Stimulated activated memory B cell treated with anti-CD40 and anti-IgM and Interleukin-4, amounts not matched to agents 10 μg/mL and 1 μg/mL and 100 μg/mL, for 72 hours (primary cell): ENCODE measurements at places on chromosomes 16 and 17.

DNA sequence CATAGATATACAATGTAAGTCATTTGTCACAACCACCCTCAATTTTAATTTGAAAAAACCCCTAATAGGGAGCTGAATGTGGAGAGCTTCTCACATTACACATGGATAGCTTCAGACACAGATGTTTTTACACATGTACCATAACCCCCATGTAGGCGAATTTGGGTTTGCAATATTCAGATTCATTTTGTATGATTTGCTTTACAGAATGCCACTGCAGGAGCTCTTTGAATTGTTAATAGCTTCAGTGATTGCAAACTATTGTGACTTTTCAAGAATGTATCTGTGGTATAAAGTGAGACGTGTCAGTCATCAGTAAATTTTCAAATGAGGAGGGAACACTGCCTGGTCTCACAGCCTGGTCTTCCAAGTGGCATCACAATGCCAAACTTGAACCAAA is 112.6 kb upstream of the CACNG5 start:
- no peak for ATAC-seq

DNA sequence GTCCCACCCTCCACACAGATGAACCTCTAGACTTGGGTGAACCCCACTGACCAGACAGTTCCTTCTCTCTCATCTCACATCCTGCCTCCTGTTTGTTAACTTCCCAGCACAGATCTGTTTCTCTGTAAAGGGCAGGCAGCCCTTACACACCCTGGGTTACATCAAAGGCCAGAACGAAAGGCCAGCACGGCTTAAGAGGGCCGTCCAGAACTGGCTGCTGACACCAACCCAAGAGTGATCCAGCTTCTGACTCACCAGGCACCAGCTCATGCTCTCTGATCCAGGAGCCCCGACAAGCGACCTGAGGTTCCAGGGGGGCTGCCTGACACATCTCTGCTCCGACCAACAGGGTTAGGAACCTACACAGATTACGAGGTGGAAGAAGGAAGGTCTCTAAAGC is 86.9 kb downstream of the MRM3 start:
- no peak for ATAC-seq

DNA sequence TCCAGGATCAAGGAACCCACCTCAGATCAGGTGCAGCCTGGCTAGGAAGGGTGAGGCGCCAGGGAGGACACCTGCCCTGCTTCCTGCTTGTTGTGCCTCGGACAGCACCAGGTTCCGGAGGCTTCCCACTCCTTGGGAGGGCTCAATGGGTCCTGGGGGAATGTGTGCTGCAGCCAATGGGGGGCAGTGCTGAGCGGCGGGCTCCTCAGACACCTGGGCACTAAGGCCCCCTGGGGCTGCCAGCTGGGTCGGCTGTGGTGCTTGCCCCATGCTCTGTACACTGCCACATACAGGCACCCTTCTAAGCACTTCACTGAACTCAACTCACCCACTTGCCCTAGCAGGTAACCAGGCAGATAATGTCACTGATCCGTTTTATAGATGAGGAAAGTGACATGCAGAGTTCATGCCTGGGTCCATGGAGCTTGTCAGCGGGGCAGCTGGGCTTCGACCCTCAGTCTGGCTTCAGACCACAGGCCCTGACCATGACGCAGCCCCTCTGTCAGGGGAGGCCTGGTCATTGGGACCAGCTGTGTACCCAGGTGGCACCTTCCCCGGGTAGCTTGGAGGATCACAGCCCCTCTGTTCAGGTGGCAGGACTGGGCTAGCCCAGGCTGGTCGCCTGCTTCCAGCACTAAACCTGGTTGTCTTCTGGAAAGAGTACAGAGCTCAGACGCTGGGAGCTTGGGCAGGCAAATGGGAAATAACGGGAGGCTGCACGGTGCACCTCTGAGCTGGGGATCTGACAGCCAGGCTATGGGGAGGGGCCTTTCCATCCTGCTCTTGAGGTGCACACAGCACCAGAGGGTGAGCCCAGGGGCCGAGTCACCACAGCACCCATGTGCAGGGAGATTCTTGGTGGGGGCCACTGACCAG is 8.2 kb downstream of the FN3K start:
- ATAC-seq, result no peak

- ATAC-seq, result peak; percentile 93
Observed at GRCh38 chr17:64073771-64074703, 53.6 kb upstream of the ICAM2 start.

GRCh38 chr17:5513628-5514027 is 27.3 kb downstream of the MIS12 start:
- ATAC-seq, result no peak

- ATAC-seq, result no peak
Observed at GRCh38 chr17:74128456-74129211, 74.8 kb upstream of the RPL38 start.

GRCh38 chr17:67716405-67716798 is 1.3 kb upstream of the NOL11 start:
- no peak for ATAC-seq

DNA sequence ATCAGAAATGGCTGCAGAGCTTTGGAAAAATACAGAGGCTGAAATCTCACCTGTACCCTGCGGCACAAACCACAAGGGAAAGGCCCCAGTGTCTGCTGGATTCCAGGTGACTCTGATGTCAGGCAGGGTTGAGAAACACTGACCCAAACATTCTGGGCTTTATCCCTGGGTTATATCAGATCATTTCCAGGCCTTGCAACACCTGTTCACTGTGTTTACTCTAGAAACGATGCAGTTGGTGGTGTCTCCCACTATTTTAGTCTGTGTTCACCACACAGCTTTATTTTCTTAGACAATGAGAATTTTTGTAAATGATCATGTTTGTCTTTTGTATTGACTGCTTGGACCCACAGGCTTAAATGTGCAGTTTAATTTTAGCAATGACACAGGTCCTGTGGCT is 151.5 kb upstream of the SDK2 start:
- no peak for ATAC-seq

GRCh38 chr17:68771867-68772515 is 170.8 kb upstream of the FAM20A start:
- peak; percentile 69 for ATAC-seq

GRCh38 chr16:57185446-57185944 is 344 bp downstream of the PSME3IP1 start:
- peak; percentile 58 for ATAC-seq

DNA sequence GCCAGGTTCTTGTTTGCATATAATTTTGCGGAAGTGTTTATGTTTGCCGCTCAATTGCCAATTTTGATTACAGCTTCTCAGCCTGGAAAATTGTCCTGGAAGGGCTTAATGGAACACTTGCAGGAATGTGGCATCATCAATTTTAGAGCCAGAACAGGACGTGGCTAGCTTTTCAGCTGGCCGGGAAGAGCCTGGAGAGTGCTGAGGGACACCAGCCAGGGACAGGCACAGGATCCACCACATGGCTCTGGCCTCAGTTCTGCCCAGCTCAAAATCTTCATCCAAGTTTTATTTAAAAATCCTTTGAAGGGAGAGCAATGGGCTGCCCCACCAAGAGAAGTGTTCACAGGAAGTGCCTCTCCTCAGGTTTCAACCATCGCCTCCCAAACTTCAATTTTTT is 287.2 kb upstream of the HSBP1 start:
- ATAC-seq, result no peak

DNA sequence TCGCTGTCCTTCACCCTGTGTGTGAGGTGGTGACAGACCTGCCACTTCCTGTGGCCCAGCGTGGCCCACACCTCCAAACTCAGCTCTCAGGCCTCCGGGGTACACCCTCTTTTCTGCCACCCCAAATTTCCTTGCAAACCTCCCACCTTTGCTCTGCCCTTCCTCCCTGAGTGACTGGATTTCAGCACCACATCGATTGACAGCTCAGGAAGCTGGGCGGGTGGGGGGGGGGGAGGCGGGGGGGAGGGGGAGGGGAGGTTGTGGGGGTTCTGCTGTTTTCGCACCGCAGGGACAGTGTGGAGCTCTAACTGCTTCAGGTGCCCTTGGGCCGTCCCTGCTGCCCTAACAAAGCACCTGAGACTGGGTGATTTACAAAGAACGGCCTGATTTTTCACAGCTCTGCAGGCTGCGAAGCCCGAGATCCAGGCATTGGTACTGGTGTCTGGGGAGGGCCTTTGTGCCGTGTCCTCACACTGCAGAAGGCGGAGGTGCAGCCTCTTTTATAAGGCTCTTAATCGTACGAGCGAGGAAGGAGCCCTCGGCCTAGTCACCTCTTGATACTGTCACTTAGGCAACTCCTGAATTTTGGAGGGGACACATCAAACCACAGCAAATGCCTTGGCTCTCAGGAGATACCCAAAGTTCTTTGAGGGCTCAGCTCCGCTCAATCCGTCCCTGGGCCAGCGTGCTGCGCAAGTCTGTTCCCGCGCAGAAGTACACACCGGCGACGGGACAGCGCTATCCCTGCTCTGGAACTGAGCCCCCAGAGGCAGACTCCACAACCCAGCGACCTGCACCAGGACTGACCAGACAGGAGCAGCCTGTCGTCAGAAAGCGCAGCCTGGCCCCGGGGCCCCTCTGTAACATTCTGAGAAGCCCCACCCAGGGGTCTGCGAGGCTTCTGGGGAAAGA is 3.6 kb downstream of the NDUFAF8 start:
- no peak for ATAC-seq

DNA sequence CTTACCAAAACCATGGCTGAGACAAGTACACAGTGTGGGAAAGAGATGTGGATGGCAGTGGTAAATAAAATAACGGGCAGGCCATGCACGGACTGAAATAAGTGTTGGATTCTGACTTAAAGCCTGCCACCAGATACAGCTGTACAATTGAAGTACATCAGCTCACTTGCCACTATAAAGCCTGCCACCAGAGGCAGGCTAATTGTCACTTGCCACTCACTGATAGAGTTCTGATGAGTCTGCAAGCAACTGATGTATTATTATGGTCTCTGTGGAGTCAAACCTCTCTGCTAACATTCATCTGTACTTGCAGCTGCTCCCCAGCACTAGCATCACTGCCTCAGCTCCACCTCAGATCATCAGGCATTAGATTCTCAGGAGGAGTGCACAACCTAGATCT is 93.0 kb downstream of the CYTH1 start:
- no peak for ATAC-seq

DNA sequence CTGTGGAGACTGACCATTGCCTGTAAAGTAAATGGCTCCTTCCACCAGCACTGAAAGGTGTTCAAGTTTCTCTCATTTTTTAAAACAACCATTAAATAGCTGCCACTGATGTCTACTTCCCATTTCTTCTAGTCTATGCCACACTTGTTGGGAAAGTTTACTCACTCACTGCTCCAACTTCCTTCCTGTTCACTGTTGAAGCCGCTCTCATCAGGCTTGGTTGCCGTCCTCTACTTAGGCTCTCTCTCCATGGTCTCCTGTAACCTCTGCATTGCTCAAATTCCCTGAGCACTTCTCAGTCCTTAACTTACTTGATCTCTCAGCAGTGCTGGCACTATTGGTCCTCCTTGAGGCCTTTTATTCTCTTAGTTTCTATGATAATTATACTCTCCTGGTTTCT is 32.4 kb downstream of the SNX11 start:
- ATAC-seq, result no peak

GRCh38 chr17:6554871-6555330 is 1.5 kb downstream of the PITPNM3 start:
- ATAC-seq, result no peak

- ATAC-seq, result no peak
Observed at GRCh38 chr17:2931876-2932275, 131.5 kb downstream of the OR1D5 start.

DNA sequence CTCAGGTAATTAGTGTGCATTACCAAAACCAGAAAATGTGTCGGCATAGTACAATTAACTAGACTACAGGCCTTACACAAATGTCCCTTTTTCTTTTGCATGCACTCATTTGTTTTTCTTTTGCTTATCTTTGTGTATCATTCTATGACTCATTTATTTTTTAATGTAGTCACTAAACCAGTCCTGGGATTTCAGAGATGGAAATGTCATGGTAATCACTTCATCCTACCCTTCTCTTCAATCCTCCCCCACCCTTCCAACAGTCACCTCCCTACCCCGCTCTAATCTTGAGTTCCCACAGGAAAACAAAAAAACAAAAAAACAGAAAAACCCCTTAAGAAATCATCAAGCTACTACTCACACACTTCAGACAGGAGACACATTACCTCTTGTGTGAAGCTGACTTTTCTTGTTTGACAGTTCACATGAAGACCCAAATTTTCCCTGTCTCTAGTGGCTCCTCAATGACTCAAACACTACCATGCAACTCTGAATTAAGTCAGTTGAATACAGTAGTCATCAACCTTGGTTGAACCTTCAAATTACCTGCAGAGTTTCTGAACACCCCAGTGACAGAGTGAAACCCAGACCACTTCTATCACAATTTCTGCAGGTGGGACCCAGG is 242.4 kb upstream of the SALL1 start:
- no peak for ATAC-seq

DNA sequence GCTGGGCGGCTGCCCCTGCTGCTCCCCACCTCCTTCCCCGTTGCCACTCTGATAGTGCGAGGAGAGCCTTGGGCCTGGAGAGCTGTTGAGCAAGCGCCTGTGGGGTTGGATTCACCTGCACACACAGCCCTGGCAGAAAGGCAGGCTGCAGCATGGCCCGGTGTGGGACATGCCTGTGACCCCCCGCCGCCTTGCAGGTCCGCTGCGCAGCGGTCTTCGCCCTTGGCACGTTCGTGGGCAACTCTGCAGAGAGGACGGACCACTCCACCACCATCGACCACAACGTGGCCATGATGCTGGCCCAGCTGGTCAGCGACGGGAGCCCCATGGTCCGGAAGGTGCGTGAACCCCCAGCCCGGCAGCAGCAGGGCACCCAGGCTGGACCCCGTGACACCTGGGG is 106.8 kb upstream of the CHMP6 start:
- ATAC-seq, result no peak

DNA sequence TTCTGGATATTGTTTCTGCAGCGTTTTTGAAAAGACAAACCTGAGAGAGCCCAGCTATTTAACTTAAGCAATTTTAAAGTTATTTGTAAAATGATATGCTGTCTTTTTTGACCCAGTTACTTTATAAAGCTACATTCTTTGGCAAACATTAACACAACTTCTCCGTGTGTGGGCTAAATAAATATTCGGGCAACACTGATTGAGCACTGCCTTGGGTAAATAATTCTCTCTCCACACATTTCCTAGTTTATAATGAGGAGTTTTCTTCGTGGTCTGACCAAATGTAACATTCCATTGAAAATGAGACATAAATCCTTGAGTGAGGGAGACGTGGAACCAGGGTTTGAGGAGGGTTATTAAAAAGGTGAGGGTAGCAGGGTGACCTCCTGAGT is 142.8 kb downstream of the WWOX start:
- no peak for ATAC-seq

DNA sequence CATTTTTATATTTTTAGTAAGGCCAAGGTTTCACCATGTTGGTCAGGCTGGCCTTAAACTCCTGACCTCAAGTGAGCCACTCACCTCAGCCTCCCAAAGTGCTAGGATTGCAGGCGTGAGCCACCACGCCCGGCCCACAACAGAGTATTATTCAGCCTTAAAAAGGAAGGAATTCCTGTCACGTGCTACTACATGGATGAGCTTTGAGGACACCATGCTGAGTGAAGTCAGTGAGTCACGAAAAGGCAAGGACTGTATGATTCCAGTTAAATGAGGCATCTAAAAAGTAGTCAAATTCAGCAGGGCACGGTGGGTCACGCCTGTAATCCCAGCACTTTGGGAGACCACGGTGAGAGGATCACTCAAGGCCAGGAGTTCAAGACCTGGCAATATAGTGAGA is 9.7 kb downstream of the CSF3 start:
- no peak for ATAC-seq
